Right renal pelvis (tissue), 4 donors: ENCODE measurements at places on chromosomes 3 and 15.

- DNase-seq = no peak
These were observed 62.3 kb downstream of the UBP1 start for GRCh38 chr3:33377931-33378330.

DNA sequence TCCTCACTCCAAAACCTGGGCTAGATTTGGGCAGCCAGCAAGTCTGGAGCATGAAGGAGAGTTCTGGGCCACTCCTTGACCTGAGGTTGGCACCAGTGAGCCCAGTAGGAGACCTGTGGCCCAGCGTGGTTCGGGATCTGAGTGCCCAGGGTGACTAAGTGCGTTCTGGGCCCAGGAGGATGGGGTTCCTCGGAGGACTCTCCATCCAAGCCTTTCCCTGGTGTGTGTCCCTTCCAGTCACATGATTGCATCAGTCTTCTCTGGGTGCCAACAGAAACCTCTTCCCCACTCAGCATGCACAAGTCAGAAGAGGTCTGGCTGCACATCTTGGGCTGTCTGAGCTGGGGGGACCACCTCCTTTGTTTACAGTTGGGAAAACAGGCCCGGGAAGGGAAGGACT, 14.9 kb downstream of the TMEM43 start:
- DNase-seq = no peak

DNA sequence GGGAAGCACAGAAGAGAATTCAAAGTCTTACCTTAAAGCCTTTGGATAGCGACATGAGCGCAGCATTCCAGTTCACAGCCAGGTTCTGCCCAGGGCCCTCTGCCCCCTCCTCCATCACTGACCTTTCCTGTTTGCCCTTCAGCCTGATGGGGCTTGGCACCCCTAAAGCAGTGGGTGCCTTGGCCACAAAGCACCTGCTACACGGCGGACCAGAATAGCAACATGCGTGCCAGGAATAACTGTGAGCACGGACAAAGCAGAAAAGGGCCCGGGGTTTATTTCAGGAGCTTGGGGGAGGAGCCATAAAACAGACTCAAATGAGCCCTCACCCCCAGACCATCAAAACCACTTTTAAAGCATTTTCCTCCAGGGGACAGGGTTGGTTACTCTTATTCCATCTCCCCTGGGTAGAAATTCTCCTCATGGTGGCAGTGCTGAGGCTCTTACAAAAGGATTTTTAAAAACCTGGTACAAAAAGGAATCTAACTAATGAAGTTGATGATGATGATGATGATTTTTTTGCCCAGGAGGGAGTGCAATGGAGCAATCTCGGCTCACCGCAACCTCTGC, 135.4 kb downstream of the KLF13 start:
- no peak for DNase-seq

DNA sequence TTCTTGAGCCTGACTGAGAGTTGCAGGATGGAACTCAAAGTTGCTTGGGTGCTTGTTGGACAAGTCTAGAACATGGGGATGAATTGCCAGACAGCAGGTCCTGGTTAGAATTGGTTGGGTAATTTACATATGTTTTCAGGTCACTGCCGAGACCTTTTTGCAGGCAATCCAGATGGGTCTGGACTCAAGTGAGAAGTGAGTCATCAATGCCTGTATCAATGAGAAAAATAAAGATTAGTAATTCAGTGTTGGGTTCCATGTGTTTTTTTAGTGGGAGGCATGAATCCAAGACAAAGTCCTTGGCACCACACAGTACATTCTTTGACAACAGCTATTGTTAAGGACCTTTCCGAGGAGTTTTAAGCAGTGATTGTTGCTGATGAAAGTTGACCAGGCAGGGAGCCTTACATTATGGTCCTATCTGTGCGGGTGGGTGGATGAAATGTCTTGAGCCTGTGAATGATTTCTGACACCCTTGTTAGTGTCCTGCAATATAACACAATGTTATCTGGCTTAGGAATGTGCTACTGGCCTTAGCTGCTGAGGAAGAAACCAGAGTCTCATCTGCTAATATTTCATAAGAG, 77.7 kb downstream of the CRYGS start:
- no peak for DNase-seq

GRCh38 chr3:135917076-135917475, 48.5 kb upstream of the PPP2R3A start:
- no peak for DNase-seq

- DNase-seq = peak; percentile 18
These were observed 53.0 kb upstream of the ST3GAL6 start for GRCh38 chr3:98710067-98710659.

DNA sequence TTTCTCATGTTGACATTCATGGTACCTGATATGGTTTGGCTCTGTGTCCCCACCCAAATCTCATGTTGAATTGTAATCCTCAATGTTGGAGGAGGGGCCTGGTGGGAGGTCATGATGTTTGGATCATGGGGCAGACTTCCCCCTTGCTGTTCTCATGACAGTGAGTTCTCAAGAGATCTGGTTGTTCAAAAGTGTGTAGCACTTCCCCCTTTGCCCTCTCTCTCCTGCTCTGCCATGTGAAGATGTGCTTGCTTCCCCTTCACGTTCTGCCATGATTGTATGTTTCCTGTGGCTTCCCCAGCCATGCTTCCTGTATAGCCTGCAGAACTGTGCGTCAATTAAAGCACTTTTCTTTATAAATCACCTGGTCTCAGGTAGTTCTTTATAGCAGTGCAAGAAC, 3.3 kb upstream of the UBL7 start:
- no peak for DNase-seq

DNA sequence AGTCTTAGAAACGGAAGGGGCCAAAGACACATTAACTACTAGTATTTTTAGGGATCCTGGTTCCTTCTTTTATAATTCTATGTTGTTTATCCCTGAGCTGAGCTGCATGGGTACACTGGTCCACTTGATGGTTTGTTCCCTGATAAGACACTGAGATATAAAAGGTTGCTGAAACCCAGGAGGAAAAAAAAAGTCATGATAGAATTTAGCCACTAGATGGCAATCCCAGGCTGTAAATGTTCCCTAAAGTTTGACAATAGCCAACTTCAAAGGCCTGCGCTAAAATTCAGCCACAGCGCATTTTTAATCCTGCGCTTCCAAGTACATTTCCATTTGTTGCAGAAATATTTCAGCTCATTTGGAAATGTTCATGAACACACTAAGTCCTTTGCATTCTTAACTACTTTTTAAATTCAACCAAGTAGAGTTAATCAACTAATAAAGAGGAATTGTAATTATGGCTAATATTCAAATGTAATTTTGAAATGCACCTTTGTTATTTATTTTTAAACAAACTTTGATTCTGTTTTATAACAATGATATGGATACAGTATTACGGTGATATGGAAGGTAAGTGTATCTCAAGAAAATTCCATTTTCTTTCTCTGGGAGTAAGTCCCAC, 249.3 kb upstream of the FEZF2 start:
- peak; percentile 38 for DNase-seq

GRCh38 chr3:473033-473800, 276.7 kb downstream of the CHL1 start:
- no peak for DNase-seq

- DNase-seq = no peak
These were observed 17.5 kb downstream of the CHRM5 start for GRCh38 chr15:33985751-33986150.

DNA sequence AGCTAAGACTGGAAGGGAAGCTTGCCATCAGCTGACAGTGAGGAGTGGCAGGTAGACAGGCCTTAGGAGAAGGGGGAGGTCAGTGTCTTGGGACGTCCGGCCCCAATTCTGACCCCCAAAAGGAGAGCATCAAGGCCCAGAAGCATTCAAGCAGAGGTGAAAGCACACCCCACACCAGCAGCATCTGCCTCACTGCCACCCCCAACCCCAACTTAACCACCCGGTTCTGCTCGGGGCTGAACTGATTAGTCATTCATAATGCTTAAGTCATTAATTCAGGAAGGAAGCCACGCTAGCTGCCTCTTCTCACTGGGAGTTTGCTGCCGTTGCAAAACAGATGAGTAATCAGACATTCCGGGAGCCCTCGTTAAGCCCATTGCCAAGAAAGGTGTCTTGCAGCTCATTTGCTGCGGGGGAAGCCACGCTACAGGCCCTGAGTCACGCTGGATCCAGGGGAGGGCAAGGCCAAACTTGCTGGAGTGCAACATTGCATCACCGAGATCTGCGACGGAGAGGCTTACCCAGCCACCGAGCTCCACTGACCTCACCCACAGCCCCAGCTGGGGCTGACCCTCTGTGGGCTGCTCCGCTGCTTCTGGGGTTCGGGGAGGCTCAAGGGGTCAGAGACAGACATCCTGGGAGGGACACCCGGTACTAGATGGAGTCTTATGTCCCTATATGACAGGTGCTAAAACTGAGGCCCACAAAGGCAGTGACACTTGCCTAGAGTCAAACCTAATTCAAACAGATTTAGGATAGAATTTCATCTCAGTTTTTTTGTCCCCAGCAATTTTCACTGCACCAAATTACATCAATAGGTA, 46.4 kb upstream of the HES1 start:
- DNase-seq = no peak

GRCh38 chr3:4994144-4994730, 15.0 kb downstream of the BHLHE40 start:
- DNase-seq = no peak

GRCh38 chr15:84981711-84982300, at the start of gene PDE8A:
PDE8A (plus strand) TSS chr15:84981856; CDS start chr15:84982163, 307 bp downstream.
- DNase-seq = no peak

DNA sequence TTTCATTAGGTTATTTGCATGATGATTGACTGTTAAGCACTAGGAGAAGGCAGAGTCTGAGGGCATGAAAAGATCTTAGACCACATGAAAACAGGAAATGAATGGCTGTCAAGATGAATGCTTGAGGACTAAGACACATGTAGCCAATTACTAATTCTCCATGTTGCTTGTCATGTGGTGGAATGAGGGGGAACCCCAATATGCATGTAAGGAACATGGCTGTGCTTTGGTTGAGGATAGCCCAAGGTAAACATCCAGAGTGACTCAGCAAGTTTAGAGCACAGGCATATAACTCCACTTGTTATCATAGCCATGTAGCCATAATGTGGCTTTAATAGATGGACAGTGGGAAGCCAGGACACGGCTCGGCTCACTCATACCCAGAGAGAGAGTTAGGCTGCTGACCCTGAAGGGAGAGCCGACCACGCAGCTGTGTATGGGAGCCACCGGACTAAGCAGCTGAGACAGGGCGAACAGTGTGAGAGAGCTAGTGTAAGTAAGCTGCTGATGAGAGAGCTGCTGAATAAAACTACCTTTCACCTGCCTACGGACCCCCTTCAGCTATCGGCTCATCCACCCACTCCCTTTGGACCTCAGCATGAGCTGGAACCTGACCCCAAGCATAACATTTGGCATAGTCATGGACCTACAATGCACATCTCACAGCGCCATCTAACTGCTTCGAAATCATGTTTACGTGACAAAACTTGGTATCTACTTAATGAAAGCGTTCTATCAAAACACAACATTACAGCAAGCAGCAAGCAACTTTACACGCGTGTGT, 37.6 kb downstream of the ANO10 start:
- no peak for DNase-seq

DNA sequence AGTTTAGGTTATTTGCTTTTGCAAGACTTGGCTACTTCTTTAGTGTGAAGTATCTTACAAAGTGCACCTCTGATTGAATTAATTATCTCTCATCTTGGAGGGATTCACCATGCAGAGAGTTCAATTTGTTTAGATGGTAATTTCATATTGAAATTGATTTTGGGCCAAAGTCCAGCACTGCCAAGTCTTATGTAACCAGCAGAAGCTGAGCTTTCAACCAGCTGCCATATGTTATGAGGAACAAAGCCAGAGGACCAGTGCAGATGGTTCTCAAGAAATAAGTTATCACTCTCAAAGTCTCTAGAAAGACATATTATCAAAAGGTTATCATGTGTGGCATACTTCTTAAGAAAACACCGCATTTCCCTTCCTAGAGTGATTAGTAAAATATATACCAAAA, 29.0 kb downstream of the ABHD6 start:
- no peak for DNase-seq

DNA sequence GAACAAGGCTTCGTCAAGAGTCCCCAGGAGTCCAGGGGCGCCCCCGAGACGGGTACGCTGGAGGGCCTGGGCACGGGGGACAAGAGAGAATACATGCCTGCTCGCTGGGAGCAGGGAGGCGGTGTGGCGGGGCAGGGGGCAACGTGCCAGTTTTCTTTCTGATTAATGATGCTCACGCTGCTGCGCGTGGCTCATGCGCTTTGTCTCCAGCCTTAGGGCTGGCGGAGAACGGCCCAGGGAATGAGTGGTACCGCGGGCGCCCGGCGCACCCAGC, 408 bp upstream of the ARPP21 start:
- no peak for DNase-seq

GRCh38 chr3:62260655-62261054, 112.7 kb downstream of the FEZF2 start:
- DNase-seq = no peak

DNA sequence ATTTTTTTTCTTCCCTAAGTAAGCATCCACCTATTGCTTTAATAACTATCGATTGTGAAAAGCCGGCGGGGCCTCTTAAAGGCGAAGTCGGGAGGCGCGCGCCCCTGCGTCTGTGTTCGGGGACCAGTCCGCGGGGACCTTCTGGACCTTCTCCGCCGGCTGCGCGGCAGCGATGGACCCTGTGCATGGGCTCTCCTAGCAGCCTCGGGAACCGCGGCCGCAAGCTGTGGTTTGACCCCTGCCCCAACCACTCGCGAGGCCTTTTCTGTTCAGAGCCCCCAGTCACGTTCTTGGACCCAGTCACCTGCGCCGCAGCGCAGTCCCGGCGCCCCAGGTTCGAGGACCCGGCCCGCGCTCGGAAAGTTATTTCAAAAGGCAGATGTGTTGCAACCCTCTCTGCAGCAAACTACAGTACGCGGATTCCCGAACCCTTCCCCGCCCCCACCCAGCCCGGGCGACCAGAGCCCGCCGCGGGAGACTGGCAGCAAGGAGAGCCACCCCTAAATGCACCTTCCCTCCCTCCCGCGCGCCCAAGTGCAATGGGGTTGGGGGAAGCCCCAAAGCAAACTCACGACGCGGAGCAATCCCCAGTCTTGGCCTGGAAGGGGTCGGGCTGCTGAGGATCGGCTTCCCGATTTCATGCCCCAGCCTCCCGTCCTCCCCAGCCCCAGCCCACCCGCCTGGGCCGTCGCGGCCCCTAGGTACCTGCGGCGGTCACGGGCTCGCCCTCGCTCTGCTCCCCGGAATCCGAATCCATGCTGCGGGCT, 684 bp downstream of the TNFAIP8L3 start:
- DNase-seq = no peak

DNA sequence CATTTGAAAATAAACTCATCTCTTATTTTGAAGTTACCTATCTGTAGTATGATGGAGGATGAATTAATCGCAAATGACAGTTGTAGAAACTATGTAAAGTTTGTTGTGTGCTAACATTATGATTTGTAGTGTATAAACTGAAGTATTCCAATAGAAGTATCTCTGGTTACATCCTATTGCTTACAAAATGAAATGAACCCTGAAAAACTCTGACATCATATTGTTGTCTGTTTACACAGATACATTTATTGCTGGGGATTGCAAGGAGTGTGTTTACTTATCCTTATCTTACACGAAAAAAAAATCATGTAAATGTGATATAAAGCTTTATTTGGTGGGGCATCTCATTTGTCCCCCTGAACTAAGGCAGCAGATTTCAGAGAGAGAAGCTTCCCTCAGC, 2.6 kb upstream of the ABHD10 start:
- no peak for DNase-seq

GRCh38 chr3:65619451-65619881, 419.3 kb downstream of the MAGI1 start:
- DNase-seq = no peak

- DNase-seq = no peak
These were observed 74.0 kb downstream of the UBE2E2 start for GRCh38 chr3:23276913-23277658.
